ENCODE measurements at places on chromosomes 11 and 22. TPM values are rescaled to one million over a fixed set of nuclear protein-coding genes. Genes with fewer than 3 reads are reported as not detected.

CHADL gene
- total RNA-seq, result 1.5 TPM

DNA sequence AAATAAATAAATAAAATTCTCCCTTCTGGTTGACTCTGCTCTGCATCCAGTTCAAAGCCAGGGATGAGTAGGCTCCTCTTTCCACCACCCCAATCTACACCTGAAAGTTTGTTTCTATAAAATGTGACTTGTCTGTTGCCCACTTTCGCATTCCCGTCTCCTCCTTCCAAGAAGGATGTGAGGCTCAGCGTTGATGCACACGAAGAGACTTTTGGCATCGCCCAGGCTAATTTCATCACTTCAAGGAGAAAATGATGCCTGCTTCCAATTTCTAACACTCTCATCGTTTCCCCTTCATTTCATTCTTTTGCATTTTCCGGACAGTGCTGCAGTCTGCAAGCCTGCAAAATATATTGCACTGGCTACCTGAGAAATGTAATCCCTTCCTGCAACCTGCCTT is 3.9 kb downstream of the MPPED1 start:
- DNase-seq, result no peak

- no peak for DNase-seq
Measured at GRCh38 chr22:29607426-29607825, 4.0 kb downstream of the NF2 start.

- no peak for DNase-seq
Measured at GRCh38 chr11:36326524-36327419, 30.7 kb downstream of the PRR5L start.

HBE1 gene
- not detected for total RNA-seq

PGA3 gene
- total RNA-seq, result not detected

GRCh38 chr11:3206156-3206921 is 12.3 kb downstream of the MRGPRG start:
- DNase-seq, result no peak

DNA sequence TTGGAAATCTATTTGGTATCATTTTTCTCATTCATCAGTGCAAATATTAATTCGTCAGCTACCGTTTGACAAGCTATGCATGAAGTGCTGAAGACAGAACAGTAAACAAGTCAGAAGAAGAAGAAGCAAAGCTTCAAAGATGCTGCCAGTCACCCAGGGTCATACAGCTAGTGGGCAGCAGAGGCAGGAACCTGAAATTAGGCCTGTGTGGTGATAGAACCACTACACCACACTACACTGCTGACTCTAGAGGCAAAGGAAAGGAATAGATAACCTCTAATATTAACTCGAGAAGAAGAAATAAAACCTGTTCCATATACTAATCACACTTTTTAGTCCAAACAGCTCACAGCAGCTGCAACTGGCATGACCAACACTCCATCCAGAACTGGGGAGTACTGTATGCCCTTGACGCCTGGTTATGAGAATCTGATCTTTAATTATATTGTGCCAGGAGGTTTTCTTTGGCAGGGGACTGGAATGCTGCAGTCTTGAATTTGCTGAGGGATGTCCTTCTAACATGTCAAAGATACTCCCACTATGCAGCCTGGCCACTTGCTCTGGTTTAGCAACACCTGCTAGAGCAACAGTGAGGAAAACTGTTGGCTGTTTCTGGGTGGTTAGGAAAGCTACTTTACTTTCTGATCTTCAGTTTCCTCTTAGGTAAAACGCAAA is 73.0 kb downstream of the PAK1 start:
- DNase-seq, result no peak

DNA sequence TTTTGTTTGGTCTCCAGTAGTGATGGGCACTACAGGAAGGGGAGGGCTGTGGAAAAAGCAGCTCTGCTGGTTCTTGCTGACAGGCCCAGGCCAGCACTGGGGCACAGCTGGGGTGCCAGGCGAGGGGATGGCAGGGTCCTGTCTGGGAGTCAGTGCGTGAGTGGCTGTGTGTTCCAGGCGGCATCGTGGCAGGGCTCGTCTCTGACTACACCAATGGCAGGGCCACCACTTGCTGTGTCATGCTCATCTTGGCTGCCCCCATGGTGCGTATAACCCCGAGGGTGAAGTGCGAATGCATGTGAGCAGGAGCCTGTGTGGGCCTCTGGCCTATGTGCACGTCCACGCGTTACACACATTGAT is 20.9 kb downstream of the SLC37A2 start:
- DNase-seq, result peak; percentile 60

TTC12 gene
- 13.9 TPM for total RNA-seq

DNA sequence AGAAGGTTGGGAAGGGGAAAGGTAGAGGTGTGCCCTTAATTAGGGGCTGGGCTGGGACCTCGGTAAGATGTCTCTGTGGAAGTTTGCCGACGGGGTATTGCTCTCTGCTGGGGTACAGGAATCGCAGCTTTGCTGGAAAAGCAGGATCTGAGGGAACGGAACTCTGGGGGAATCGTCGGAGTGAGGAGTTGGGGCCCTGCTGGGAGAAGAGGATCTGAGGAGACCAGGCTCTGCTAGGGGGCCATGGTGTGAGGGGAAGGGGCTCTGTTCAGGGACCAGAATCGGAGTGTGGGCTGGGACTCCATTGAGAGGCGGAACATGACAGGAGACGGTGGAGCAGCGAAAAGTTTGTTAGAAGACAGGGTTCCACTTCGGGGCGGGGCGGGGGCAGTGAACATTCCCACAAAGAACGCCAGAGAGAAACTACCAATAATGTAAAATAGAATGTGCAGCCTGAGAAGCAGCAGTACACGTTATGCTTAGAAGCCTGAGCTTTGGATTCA is 456 bp downstream of the AAMDC start:
- DNase-seq, result peak; percentile 30

OSBP2 gene
- total RNA-seq, result 3.3 TPM

DNA sequence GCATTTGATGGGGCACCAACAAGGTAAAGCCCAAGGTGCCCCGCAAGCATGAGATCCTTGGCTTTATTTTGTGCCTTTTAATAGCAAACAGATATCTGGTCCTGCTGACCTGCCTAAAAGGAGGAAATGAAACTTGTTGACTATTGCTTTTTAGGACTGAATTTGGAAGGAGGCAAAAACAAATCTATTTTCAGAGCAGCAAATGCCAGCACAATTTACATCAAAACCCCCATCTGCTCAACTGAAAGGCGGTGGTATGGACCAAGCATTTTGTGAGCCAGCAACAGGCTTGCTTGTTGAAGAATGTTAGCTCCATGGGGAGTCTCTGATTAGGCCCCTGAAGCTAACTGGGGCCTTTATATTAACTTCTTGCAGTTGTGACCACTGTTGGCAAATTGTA is 192.6 kb upstream of the E2F8 start:
- DNase-seq, result no peak

GRCh38 chr11:12134236-12134585 is 23.8 kb downstream of the MICAL2 start:
- DNase-seq, result no peak

DNA sequence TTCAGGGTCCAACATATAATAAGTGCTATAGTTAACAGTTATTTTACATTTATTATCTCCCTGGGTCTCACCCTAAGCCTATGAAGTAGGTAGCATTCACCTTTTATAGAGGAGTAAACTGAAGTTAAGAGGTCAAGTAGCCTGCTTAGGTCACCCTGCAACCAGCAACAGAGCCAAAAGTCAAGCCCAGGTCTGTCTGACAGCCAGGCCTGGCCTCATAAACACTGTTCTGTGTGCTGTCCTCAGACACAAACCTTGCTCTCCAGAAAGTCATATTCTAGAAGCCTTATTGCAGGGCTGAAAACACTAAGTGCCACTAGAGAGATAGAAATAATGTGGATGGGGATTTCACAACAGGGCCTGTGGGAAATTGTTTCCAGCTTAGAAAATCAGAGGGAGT is 59.3 kb downstream of the BDNF start:
- no peak for DNase-seq

GDPD4 gene
- not detected for total RNA-seq

DNA sequence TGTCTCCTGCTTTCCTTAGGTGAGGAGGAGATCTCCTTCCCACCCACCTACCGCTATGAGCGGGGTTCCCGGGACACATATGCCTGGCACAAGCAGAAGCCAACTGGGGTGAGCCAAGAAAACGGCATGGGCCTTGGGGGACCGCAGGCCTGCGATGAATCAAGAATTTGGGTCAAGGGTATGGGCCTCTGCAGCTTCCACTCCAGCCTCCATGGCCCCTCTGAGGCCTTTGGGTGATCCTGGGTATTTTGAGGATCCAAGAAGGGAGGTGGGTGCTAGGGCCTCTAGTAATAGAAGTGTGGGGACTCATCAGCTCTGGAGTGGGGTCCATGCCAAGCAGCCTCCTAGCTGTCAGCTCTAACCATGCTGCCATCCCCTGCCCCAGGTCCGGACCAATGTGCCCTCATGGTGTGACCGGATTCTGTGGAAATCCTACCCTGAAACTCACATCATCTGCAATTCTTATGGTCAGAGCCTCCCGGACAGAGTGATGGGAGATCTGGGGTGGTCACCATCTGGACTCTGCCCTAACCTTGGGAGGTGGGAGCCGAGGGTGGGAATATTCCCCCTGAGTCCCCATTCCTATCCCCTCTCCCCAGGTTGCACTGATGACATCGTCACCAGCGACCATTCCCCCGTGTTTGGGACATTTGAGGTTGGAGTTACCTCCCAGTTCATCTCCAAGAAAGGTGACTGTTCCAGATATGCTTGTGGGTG is 8.6 kb downstream of the INPPL1 start:
- DNase-seq, result no peak

DNA sequence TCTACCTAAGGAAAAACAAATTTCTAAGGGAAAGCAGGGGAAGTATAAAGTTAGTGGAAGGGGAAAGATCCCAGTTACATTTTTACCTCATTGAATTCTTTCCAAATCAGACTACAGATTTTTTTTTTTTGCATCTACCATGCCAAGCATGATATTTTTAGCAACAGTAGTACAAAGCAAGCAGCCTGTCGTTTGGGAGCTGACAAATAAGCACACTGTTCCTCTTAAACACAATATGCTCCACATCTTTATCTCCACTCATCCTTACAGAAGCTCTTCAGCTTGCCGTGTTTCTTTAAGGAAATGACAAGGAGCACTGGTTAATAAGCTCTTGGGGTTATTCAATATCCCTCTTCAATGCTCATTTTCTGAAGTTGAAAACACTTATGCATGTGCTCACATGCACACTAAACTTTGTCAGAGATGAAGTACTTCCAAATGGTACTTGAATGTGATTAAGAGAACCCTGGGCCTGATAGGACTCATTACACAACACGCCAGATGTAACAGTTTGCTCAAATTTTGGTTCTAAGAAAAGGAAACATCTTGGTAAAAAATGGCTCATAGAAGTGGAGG is 53.8 kb downstream of the PAX6 start:
- DNase-seq, result no peak

GRCh38 chr11:2251138-2251537 is 19.2 kb downstream of the ASCL2 start:
- DNase-seq, result no peak

GRCh38 chr11:130197386-130198035 is 37.9 kb downstream of the ST14 start:
- DNase-seq, result no peak

SLC6A5 gene
- total RNA-seq, result not detected

DNA sequence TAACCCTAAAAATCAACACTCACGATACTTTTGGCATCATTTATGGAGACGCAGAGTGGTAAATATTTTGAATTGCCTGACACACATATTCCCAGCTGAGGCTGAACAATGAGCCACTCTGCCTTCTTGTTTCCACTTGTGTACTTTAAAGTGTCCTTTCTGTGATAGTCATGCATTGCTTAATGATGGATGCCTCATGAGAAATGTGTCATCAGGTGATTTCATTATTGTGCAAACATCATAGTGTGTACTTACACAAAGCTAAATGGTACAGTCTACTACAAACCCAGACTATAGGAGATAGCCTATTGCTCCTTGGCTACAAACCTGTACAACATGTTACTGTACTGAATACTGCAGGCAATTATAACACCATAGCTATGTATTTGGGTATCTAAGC is 44.2 kb downstream of the MRE11 start:
- no peak for DNase-seq

Data from pancreas (tissue), 10 donors.